ENCODE measurements at places on chromosomes 5 and 9. TPM values are rescaled to one million over a fixed set of nuclear protein-coding genes. Genes with fewer than 3 reads are reported as not detected.

The PTPA gene
- total RNA-seq, result 95.3 TPM

The ASPN gene
- total RNA-seq, result not detected

The C1QTNF2 gene
- not detected for total RNA-seq

The ANKRD31 gene
- 0.99 TPM for total RNA-seq

The FOXI1 gene
- total RNA-seq, result not detected

The SLC36A3 gene
- not detected for total RNA-seq

The GMCL2 gene
- total RNA-seq, result not detected

Measured in activated CD8-positive, alpha-beta T cell treated with anti-CD3 and anti-CD28 coated beads for 36 hours (primary cell).